ENCODE measurements at places on chromosomes 16 and 17.

DNA sequence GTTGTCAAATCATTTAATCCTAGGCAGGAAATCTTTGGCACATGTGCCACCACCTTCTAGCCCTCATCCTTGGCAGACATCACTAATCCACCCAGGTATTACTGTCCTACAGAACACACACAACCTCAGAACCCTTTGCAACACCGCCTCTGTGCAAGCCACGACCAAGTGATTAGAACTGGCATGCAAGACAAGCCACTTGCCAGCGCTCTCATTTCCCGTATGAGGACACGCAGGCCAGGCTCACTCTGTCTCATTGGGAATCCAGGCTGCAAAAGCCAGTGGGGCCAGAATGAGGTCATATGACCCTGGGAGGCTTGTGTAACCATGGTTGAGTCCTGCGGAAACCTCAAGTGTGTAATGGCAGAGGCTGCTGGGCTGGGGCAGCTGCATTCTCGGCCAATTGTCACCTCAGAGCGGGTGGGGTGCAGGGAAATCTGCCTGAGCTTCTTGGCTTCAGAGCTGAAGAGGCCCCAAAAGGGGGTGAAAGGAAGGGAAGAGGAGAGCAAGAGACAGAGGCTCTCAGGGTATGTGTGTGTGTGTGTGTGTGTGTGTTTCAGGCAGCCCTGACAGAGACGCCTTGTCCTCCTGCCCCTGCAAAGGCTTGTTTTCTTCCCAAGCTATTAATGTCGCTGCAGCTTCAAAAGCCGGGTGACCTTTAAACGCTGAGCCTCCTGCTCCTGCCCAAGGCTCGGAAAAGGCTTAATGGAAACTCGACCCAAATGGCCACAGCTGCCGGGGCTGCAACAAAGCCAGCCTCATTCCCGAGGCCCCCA lies 43.2 kb upstream of the MRPS23 start:
- no peak for DNase-seq

DNA sequence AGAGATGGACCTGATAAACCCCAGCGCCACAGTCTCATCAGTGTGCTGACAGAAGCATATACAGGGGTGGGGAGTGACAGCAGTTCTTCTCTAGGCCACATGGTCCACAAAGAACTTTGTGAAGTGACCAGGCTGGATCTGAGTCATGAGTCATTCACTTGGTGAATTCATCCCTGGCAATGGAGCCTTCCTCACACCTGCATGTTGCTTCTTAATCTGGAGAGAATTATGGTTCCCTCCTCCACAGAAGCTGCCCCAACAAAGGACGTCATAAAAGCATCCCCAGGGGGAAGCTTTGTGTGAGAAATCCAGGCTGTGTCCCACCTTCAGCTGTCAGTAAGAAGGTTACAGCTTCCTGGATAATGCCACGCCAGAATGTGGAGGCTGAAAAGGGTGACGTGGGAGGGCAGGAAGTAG lies 215.6 kb upstream of the MAF start:
- DNase-seq: no peak

- DNase-seq: no peak
Observed at GRCh38 chr16:56858374-56858773, 6.6 kb upstream of the SLC12A3 start.

GRCh38 chr16:3810198-3810664 lies 70.3 kb downstream of the CREBBP start:
- no peak for DNase-seq

GRCh38 chr17:6035801-6036394 lies 34.3 kb upstream of the WSCD1 start:
- DNase-seq: no peak

- DNase-seq: no peak
Observed at GRCh38 chr16:30664616-30665109, 6.4 kb downstream of the FBRS start.

- DNase-seq: no peak
Observed at GRCh38 chr17:67326440-67326839, 39.9 kb downstream of the PSMD12 start.

DNA sequence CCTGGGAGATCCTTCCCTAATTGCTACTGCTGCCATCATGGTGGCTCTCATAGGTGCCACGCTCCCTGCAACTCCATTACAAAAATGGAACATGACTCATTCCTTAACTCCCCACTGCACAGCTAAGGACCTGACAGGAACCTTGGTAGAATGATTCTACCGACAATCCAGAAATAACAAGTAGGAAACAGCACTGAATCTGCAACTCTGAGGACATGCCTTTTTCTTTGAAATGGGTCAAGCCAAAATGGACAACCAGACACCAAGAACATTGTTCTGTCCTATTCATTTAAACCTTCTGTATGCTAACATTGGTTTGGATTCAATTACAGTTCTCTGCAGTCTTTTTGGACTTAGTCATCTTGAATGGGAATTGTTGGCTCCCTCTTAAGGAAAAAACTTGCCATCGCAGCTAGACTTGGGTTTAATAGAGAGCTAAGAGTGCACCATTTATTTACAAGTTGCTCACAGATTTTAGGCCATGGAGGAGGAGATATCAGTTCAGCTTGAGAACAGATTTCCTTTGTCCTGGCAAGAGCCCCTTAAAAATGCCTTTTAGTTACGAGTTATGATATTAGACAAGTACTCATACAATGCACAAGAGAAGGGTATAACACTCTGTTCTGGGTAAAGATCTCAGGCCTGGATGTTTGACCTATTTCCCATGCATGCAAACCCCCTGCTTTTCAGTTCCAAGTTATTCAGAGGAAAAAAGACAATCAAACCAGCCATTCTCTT lies 20.9 kb upstream of the NSRP1 start:
- no peak for DNase-seq

GRCh38 chr17:39536468-39536867 lies 71.3 kb downstream of the NEUROD2 start:
- no peak for DNase-seq

DNA sequence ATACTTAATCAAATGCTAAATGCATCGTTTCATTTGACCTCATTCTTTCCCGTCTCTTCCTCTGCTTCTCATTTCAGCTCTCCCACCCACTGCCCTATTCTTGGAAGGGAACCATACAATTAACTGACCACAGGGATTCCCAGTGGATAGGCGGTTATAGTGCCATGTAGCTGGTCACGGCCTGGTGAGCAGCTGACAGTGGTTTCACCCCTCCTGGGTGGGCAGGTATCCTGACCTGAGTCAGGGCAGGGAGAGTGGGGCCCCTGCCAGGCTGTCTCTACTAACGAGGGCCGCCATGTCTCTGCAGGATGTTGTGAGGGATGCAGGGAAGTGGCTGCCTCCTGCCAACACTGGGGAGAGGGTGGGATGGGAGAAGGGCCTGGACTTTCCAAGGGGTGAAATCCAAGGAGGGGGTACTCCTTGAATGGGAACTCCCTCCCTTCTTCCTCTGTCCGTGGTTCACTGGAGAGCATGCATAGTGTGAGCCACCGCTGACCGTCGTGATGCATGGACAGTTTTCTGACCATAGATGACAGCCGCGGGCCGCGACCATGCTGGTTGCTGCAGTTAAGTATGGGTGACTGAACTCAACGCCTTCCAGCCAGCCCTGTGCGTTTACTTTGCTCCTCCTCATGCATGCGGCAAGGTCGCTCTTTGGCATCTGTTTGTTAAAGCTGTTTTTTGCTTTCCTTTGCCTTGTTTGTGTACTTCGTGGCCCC lies 95.9 kb downstream of the RPTOR start:
- no peak for DNase-seq

DNA sequence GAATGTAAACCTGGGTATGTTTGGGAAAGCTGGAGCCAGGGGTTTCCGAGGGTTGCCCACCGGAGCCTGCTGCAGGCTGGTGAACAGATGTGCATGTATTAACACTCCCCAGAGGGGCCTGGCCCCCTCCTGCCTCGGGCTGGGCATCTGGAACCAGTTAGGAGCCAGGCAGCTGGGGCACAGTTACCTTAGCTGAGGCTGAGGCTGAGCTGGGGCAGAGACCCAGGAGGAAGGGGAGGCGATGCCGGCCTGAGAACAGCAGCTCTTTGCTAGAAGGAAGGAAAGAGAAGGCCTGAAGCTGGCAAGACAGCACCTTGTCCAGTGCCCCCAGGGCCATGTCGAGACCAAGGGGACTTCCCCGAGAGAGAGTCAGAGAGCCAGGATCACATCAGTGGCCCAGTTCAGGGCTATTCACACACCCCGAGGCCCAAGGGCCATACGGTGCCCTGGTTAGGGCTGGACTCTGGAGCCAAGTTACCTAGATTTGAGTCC lies 65.8 kb downstream of the RMI2 start:
- DNase-seq: no peak

- DNase-seq: no peak
Observed at GRCh38 chr17:9912121-9913099, 7.3 kb upstream of the RCVRN start.

DNA sequence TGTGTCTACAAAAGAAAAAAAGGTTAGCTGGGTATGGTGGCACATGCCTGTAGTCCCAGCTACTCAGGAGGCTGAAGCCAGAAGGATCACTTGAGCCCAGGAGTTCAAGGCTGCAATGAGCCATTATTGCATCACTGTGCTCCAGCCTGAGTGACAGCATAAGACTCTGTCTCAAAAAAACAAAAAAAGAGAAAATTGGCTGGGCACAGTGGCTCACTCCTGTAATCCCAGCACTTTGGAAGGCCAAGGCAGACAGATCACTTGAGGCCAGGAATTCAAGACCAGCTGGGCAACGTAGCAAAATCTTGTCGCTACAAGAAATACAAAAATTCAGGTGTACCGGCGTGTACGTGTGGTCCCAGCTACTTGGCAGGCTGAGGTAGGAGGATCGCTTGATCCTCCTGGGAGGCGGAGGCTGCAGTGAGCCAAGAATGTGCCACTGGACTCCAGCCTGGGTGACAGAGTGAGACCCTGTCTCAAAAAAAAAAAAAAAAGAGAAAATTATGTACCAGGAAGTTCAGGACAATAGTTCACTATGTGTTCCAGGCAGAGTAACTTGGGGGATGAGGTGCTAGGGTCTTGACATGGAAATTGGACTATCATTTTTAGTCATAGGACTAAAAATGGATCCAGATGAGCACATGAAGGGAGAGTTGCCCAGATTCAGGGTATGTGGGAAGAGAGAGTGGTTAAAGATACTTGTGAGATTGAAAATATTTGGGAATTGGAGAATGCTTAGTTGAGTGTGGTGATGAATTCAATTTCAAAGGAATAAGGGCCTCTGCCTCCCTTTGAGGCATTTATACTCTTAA lies 11.0 kb downstream of the ALDH3A2 start:
- DNase-seq: no peak

GRCh38 chr16:10219742-10220141 lies 37.5 kb upstream of the GRIN2A start:
- DNase-seq: no peak

Data from activated naive CD4-positive, alpha-beta T cell treated with Interleukin-2 at 50 U/mL for 16 hours (primary cell).